ENCODE measurements at places on chromosomes 11 and 22.
A peak's percentile ranks its signal among the peaks of the same experiment; 100 is the strongest.

- no peak for DNase-seq
Observed at GRCh38 chr11:100719362-100719761, 32.3 kb downstream of the ARHGAP42 start.

- no peak for DNase-seq
Observed at GRCh38 chr11:112302226-112302868, 41.7 kb upstream of the PLET1 start.

GRCh38 chr22:30224161-30224857 lies 22.2 kb downstream of the LIF start:
- peak; percentile 47 for DNase-seq

DNA sequence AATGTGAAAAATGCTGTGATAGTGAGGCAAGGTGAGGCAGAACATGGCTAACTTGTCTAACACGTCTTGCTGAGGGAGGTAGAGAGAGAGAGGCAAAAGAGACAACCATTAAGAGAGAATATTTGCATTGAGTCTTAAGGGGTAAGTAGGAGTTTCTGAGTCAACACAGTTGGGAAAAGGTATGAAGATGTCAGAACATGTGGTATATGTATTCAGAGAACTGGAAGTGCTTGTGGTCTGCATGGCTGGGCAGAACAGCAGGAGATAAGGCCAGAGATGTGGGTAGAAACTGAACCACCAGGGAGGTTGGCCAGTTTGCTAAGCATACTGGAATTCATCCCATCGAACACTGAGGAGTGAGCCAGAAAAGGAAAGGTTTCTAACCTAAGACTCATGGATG lies 25.0 kb upstream of the SLC5A1 start:
- DNase-seq: no peak

- no peak for DNase-seq
Observed at GRCh38 chr22:29053048-29053702, 8.5 kb downstream of the C22orf31 start.

DNA sequence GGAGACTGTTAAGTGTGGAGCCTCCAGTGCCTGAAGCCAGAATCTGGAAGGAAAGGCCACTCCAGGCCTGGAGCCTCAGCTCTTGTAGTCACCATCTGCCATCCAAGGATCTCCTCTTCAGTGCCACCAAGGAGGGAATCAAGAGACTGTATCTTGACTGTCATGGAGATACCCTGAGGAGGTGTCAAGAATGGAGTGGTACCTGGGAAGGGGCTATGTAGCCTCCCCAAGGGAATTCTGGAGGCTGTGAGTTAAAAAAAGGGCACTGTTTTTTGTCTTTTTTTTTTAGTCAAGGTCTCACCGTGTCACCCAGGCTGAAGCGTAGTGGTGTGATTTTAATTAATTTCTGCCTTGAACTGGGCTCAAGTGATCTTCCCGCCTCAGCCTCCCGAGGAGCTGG lies 3.2 kb upstream of the C22orf15 start:
- no peak for DNase-seq

- no peak for DNase-seq
Observed at GRCh38 chr11:69343401-69344321, 49.7 kb downstream of the MYEOV start.

- DNase-seq: no peak
Observed at GRCh38 chr11:69828971-69829344, 9.7 kb upstream of the FGF3 start.

- no peak for DNase-seq
Observed at GRCh38 chr22:47130883-47131631, 368.6 kb downstream of the TBC1D22A start.

GRCh38 chr11:119652907-119653659 lies 75.9 kb downstream of the NECTIN1 start:
- peak; percentile 6 for DNase-seq

GRCh38 chr11:62567018-62567633 lies 6.6 kb downstream of the EEF1G start:
- no peak for DNase-seq

GRCh38 chr11:65553301-65554001 lies 4.7 kb downstream of the LTBP3 start:
- DNase-seq: peak; percentile 49

DNA sequence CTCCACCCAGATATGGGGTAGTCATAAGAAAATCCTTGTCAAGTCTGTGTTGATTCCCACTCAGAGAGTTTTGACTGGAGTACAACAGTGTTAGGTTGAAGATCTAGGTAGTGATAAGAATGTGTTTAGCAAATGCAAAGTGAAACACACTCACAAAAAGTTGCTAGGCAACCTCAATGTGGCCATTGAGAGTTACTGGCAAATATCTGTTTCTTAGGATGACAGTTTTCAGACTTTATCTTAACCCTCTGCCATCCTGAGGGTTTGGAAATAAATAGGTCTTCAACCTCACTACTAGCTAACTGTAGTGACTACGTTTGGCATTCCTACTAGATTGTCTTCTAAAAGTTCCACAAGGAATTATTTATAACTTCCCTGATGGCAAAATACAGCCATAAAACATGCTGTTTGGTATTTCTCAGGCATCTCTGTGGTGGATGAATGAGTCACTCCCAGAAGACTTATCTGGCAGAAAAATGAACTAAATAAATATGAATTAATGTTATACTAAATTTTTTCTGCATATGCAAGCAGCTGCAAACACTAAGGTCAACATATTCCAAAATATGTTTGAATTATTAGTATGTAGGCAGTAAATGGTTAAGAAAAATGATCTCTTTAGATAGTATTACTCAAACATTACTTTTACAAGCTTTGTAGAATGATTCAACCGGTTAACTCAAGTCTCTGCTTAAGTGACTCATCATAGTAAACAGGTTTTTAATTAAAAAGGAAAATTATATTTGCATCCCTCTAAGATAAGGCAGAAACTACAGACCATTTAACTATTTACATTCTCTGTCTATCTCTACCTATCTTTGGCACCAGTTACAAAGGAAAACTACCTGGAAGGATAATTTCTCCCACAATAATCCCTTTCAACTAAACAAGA lies 17.1 kb upstream of the SYTL2 start:
- no peak for DNase-seq

DNA sequence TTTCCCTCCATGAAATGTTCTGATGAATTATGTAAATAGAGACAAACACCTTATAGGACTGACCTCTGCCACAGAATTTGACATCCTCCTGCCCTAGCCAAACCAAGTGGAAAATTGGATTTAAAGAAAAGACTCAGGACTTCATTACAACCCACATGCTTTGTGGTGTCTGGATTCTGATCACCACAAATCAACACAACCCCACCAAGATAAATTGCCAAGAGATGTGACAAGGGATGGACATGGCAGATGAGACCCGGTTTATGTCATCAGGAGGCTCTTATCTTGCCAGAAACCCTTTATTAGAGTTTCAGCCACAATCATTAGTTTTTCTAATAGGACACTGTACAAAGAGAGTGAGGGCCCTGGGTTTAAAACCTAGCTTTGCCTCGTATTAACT lies 57.9 kb upstream of the SLC6A5 start:
- DNase-seq: no peak

DNA sequence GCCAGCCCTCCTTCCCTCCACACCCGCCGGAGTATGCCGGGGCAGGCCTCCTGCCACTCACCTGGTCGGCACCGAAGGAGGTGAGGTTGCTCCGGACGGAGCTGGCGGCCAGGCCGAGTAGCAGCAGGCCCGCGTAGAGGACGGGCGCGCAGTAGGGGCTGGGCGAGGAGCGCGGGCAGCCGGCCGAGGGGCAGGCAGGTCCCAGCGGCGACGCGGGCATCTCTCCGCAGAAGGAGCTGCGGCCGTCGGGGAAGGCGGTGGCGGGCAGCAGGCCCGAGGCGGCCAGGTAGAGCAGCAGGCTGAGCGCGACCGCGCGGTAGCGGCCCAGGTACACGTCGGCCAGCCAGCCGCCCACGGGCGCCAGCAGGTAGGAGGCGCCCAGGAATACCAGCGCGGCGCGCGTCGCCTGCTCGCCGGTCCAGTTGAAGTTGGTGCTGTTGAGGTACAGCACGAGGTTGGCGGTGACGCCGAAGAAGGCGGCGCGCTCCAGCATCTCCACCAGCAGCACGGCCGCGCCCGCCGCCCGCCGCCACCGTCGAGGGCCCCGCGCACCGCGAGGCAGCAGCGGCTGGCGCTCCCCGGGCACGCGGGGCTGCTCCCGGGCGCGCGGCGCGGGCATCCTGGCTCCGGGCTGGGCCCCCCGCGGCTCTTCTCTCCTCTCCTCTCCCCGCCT lies 907 bp downstream of the SLC15A3 start:
- DNase-seq: peak; percentile 64

- DNase-seq: no peak
Observed at GRCh38 chr11:8867931-8868631, 42.9 kb upstream of the AKIP1 start.

DNA sequence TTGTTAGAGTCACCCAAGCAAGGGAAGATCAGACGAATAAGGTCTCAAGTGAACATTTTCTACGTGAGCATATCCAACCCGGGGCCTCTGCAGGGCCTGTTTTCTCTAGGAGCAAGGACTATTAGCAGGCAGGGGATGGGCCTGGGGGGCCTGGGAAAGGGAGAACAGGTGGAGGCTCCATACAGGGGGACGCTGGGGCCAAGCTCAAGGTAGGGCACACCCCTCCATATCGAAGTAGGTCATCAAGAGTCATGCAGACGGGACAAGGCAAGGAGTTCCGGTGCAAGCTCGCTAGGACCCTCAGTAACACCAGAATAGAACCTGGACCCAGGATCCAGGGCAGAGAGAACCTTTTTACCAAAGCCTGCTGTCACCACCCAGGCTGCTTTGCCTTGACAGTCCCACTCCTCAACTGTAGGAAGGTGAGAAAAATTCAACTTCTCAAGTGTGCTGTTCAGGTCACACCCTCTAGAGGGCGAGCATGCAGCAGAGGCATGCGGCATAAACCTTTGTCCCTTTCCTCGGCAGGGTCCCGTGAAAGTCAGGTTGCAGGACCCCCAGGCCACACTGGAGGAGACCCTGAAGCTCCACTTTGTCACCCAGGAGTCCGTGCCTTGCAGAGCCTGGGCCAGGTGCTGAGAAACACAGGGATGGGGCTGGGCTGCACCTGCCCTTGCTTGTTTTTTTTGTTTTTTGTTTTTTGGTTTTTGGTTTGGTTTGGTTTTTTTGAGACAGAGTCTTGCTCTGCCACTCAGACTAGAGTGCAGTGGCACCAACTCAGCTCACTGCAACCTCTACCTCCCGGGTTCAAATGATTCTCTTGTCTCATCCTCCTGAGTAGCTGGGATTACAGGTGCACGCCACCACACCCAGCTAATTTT lies 8.6 kb upstream of the APOBEC3B start:
- peak; percentile 60 for DNase-seq

- no peak for DNase-seq
Observed at GRCh38 chr22:35961480-35962295, 66.9 kb downstream of the RBFOX2 start.

- no peak for DNase-seq
Observed at GRCh38 chr11:123218451-123218850, 23.4 kb upstream of the CLMP start.

- no peak for DNase-seq
Observed at GRCh38 chr11:20156280-20156875, 3.9 kb downstream of the DBX1 start.

DNA sequence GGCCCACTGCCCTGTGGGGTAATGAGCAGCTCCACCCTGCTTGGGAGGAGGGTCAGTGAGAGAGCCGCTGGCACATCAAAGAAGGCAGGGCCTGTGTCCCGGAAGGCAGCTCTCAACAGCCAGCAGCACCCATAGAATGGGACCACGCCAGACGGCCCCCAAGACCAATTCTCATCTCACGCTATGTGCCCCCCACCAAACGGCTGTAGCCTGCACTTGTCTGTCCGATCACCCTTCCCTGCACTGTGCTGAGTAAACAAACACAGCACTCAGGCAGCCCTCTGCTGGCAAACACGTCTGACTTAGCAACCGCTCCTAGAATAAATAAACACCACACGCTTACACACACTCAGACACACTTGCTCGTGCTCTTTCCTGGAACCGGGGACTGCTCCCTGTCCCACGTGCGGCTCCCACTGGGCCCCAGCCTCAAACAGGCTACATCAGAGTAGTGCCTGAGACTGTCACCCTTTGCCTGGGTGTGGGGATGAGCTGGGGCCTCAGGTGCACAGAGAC lies 53.2 kb upstream of the CDON start:
- DNase-seq: no peak

DNA sequence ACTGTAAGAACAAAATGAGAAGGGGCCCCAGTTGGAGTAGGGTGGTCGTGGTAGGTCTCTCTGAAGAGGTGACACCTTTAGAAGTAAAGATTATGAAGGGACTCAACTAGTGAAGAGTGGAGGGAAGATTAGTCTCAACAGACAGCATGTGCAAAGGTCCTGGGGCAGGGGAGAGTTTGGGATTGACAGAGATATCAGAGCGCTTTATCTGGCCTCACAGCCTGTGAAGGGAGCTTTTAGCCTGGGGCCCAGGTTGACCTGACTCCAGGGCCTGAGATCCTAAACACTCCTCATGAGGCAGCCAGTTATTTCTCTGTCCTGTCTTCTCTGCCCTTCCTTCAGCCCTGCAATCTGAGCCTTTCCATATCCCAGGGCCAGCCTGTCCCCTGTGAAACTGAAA lies 16.2 kb downstream of the FGF3 start:
- no peak for DNase-seq

DNA sequence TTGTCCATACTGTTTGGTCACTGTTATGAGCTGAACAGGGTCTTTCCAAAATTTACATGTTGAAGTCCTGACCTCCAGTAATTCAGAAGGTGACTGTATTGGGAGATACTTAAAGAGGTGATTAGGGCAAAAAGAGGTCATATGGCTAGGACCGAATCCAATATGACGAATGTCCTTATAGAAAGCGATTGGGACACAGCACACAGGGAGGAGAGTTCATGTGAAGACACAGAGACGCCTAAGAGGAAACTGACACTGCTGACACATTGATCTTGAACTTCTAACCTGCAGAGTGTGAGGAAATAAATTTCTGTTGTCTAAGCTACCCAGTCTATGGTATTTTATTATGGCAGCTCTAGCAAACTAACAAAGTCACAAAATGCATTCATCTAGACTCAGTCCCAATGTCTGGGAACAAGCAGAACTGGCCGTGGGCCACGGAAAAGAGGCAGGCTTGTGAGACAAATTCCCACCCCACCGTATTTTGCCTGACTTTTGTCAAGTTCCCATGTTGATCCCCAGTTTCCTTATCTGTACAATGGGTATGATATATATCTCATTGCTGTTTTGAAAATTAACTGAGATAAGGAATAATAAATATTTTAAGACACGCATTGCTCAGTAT lies 295.0 kb downstream of the NTM start:
- DNase-seq: peak; percentile 8

- DNase-seq: no peak
Observed at GRCh38 chr11:46684367-46684766, 16.1 kb downstream of the ARHGAP1 start.

GRCh38 chr11:111718436-111718835 lies 47.8 kb downstream of the PPP2R1B start:
- no peak for DNase-seq

DNA sequence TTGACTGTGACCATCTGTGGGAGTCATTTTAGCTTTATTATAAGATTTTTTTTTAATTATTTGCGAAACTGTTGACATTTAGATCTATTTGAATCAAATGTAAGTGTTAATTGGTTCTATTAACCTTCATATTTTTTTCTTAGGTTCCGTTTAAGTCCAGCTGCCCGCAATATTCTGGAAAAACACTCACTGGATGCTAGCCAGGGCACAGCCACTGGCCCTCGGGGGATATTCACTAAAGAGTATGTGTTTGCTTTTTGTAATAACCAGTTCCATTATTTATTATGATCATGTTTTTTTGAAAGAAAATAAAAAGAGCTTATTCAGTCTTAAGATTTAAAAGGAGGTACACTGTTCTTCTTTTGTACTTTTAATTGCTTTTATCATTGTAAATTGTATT lies 43.9 kb downstream of the PDHX start:
- no peak for DNase-seq

GRCh38 chr11:121587182-121587581 lies 134.4 kb upstream of the SORL1-AS1 start:
- no peak for DNase-seq
